EL (cell line): ENCODE measurements at places on chromosomes 5 and 9.

- DNase-seq, result no peak
These were observed 18.3 kb downstream of the RFX3 start for GRCh38 chr9:3507395-3508077.

- no peak for DNase-seq
These were observed 108.0 kb upstream of the NR5A1 start for GRCh38 chr9:124615100-124615742.

- DNase-seq, result peak; percentile 70
These were observed 96.1 kb downstream of the NUDT12 start for GRCh38 chr5:103466495-103466894.

GRCh38 chr9:128226412-128226801 is 23.2 kb downstream of the DNM1 start:
- no peak for DNase-seq

- DNase-seq, result peak; percentile 99
These were observed 463.5 kb upstream of the RGMB start for GRCh38 chr5:98309785-98310598.

GRCh38 chr5:147675168-147675567 is 107.4 kb downstream of the JAKMIP2 start:
- no peak for DNase-seq

GRCh38 chr5:68540798-68541590 is 325.4 kb downstream of the PIK3R1 start:
- DNase-seq, result no peak

- no peak for DNase-seq
These were observed 2039.9 kb downstream of the EFNA5 start for GRCh38 chr5:105630803-105631202.

GRCh38 chr9:7770111-7770510 is 29.5 kb downstream of the DMAC1 start:
- DNase-seq, result no peak

GRCh38 chr5:14240359-14240758 is 97.2 kb downstream of the TRIO start:
- peak; percentile 50 for DNase-seq

- DNase-seq, result peak; percentile 94
These were observed 2.1 kb downstream of the TLN1 start for GRCh38 chr9:35729700-35730485.

GRCh38 chr5:127187706-127188105 is 102.9 kb upstream of the MEGF10 start:
- peak; percentile 8 for DNase-seq

GRCh38 chr5:103450333-103451061 is 112.1 kb downstream of the NUDT12 start:
- DNase-seq, result peak; percentile 95

DNA sequence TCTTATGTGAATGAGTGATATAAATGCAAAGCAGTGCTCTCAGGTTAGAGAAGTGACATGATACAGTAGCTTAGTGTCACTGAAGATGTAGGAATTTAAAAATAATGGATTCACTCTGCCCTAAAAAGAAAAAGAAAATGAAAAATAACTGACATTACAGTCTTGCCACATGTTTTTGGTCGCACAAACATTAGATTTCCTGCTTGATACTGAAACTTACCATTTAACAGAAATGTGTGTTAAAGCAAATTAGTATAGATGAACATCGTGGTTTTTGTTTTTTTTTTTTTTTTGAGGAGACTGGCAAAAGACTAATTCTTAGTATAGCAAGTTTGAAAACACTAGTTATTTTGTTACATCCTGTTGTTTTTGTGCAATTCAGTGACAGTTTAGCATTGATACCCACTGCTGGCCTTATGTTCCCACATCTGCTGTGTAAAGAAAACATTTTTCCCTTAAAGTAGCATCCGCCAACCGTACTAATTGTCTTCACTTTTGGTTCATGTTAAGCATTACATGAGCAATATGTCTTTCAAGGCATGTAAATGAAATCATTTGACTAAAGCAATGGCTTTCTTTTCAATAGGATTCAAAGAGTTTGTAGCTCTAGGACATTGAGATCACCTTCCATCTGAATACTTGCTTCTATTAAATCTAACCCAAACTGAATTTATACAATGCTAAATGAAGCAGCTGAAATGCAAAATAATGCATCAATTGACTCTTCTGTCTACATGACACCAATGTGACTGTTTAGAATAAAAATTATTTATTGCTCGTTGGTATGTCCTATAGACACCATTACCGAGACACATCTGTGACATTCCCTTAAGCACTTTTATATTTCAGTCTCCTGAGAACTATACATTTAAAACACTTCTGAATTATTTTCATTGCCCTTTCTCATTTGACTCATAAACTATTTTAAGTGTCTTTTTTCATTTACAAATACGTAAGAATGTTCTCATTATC is 859.1 kb downstream of the MAT2B start:
- no peak for DNase-seq

DNA sequence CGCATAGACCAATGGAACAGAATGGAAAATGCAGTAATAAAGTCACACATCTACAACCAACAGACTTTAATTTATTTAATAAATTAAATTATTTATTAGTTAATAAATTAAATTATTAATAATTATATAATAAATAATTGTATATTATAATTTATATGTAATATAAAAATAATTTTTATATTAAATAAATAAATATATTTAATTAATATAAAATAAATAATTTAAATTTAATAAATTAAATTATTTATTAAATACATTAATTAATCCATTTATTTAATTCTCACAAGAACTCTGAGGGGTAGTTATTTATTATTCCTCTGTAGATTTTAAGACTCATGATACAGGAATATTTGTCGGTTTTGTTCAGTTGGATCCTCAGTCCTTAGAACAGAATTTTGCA is 176.1 kb upstream of the ADAMTS19 start:
- no peak for DNase-seq

GRCh38 chr9:84804951-84805694 is 135.6 kb downstream of the NTRK2 start:
- DNase-seq, result no peak

- DNase-seq, result no peak
These were observed 134.6 kb downstream of the DENND1A start for GRCh38 chr9:123795336-123795735.

DNA sequence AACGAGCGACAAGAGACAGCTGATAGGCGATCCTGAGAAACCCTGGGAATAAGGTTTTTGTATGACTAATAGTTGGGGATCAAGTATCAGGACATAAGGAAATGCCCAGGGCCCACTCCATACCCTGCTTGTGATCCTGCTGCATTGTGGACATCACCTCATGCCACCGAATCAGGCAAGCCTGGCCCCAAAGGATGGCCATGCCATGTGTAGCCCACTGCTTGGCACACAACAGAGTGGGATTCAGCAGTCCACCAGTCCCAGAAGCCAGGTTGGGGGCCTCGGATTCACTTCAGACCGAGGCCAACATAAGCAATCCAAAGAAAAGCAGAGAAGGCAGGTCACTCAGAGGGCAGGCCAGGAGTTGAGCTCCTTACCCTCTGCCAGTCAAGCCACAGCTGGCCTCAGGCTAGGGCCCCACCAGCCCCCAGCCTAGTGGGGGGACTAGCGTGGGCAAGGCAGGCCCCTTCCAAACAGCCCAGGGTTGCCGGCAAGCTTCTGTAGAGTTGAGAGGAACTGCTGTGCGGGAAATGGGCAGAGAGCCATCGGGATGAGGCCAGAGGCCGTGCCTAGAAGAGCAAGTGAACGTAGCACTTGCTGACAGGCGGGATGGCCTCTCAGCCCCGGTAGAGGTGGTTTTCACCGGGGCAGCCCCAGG is 5.0 kb downstream of the NOP16 start:
- DNase-seq, result no peak

DNA sequence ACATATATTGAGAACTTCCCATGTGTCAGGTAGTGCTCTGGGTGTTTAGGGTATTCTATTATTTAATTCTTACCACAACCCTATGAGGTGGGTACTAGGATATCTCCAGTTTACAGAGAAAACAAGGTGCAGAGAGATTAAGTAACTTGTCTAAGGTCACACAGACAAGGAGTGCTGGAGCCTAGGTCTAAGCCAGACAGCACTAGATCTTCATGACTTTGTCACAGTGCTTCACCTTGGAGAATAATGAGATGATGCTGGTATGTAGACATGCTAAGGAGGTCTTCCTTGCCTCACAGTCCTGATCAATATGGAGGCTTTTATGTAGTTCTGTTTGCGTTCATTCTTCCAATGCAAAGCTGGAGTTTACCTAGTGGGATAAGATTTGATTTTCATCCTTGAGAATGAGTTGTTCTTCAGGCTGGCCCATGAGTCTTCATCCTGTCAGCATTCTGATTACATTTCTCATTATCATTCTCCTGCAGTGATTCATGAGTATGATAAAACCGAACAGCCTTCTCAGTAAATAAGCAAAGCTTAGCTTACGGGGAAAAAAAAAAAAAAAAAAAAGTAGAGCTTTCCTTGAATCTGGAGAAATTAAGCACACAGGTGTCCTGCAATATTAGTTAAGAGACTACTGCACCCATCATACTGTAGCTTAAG is 176.3 kb downstream of the C9orf152 start:
- DNase-seq, result peak; percentile 92

DNA sequence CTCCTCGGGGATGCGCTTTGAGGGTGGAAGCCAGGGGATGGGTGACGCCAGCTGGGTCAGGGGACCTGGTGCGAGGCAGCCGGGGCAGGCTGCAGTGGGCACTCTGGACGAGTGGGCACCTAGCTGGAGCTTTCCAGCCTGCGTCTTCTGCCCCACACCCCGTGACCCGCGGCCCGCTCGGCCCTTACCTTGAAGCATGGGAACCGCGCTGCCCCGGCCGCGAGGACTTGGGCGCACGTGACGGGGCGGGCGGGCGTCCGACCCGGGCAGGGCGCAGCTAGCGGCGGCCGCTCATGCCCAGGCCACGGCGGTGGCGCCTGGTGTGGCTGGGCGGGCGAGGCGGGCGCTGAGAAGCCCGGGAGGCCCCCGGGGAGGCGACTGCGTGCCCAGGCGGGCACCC is 300 bp downstream of the FAM163B start:
- DNase-seq, result no peak

DNA sequence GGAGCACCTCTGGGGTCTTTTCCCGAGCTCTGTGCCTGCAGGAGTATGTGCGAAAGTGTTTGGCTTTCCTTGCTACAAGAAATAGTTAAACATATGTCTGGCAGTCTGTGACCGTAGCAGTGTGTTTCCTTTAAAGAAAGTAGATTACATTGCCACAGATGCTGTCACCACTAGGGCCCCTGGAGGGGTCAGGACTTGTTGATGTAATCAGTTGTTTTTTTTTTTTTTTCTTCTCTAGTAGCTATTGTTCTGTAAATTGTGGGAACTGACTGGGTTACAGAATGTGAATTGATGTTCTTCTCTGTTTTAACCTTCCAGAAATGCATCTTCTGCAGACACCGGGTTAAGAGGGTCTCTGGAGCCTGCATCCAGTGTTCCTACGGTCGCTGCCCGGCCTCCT is 345.6 kb downstream of the KDM4C start:
- DNase-seq, result no peak

DNA sequence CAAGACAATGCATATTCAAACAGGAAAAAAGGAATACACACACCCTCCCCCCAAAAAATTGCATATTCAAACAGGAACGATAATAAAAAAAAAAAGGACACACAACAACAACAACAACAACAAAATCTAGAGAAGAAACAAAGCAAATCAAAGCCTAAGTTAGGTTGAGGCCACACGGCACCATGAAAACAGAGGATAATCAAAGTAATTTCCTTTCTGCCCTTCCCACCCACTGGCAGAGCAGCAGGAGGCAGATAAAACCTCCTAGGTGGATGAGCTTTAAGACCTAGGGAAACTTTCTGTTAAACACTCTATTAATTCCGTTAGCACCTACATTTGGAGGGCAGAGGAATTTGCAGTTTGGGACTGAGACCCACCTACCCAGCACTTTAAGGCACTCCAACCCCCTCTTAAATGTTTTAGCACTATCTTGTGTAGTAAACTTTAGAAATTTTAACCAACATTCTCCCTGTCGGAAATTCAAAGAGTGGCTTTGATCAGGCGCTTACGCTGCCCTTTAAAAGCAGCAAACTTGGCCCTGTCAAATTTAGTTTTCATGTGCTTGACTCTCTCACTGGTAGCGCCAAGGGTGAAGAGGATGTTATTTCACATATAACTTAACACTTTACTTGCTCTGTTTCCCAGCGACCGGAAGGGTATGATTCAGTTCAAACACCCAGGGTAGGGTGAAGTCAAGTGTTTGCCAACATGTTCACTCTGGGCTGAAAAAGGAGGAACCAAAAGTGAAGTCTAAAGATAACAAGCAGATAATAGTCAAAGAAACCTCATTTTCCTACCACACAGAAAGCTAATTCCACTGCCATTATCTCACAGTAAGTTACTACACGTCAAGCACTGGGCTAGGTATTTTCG is 9.2 kb downstream of the ENC1 start:
- DNase-seq, result peak; percentile 83

GRCh38 chr9:14221558-14221957 is 92.4 kb downstream of the NFIB start:
- peak; percentile 87 for DNase-seq

DNA sequence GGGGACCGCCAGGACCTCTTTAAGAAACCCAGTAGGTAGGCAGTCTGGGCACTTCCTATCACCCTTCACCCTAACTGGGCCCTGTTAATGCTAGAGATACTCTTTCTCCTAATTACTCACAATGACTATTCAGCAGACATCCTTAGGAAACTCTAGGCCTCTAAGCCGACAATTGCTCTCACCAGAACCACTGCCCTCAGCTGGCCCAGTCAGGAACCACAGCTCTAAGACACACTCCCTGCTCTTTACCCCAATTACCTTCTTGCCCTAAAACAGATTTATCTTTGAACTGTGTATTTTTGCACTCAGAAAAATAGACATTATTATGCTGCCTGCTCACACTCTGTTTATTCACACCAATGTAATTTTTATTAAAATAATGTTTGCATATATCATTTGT is 432.6 kb upstream of the SLC30A5 start:
- peak; percentile 51 for DNase-seq

DNA sequence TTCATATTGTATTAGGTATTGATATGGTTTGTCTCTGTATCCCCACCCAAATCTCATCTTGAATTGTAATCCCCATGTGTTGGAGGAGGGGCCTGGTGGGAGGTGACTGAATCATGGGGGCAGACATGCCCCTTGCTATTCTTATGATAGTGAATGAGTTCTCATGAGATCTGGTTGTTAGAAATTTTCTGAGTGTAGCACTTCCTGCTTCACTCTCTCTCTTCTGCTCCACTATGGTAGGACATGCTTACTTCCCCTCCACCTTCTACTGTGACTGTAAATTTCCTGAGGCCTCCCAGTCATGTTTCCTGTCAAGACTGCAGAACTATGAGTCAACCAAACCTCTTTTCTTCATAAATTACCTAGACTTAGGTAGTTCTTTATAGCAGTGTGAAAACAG is 187.4 kb upstream of the SLC24A2 start:
- no peak for DNase-seq

DNA sequence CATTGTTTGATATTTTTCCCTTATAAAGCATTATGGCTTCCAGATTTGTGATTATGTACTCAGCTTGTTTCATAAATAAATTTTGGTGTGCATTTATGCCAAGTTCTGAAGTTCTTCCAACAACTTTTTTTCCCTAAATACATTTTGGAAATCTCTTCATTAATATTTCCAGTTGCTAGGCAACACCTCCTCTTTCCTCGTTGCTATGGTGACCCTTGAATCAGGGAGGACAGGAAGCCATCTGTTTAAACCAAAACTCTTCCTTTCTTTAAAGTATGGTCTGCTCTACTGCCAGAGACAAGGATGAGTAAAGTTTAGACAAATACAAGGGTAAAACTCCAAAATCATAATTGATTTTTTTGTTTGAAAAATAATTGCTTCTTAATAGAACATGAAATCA is 779.3 kb downstream of the CDH9 start:
- DNase-seq, result no peak
